ENCODE measurements at places on chromosomes 13 and 19. TPM values are rescaled to one million over a fixed set of nuclear protein-coding genes. Genes with fewer than 3 reads are reported as not detected.
A peak's percentile ranks its signal among the peaks of the same experiment; 100 is the strongest.

DNA sequence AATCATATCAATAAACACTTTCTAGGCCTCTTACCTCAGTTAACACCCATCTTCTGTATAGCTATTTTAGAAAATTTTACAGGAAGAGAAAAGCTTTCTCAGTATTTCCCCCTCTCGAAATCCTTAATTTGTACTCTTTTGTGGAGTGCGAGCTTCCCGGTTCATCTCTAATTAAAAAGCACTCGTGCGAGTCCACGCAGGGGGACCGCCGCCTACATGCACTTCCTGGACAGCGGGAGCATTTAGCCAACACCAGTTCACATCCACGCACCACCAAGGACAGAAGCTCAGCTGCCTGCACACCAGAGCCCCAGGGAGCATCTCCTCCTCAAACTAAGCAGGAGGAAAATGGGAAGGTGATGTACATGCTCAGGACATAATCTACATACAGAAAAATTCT lies 60.0 kb downstream of the RASA3 start:
- no peak for DNase-seq

DNA sequence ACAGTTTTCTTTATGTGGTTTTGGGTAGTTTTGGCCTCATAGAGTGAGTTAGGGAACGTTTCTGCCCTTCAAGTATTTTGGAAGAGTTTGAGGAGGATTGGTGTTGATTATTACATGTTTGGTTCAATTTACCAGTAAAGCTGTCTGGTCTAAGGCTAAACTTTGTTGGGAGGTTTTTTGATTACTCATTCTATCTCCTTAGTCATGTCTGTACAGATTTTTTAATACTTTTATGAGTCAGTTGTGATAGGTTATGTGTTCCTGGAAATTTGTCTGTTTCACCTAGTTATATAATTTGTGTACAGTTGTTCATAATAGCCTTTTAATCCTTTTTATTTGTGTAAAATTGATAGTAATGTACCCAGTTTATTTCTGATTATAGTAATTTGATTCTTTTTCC lies 20.4 kb downstream of the RNF17 start:
- no peak for DNase-seq

GRCh38 chr19:34381399-34382251 lies 16.6 kb downstream of the GPI start:
- no peak for DNase-seq

DNA sequence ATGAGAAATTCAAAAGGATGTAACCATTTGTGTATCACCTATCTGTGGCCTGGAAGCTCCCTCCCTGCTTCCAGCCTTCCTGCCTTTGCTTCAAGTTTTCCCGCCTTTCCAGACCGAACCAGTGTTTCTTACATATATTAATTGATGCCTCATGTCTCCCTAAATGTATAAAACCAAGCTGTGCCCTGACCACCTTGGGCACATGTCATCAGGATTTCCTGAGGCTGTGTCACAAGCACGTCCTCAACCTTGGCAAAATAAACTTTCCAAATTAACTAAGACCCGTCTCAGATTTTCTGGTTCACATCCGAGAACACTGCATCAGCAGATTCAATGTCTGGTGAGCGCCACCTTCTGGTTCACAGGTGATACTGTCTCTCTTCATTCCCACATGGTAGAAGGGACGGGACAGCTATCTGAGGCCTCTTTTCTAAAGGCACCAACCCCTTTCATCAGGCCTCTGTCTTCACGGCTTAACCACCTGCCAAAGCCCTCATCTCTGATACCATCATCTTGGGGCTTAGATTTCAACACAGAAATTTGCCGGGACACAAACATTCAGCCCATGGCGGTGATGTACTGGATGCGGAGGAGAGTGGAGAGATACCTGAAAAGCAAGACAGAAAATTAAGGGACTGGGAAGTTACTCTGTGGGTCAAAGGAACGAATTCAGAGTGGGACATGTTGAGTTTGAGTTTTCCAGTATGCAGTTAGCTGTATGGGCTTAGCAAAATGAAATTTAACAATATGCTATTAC lies 58.7 kb upstream of the PABPC3 start:
- peak; percentile 27 for DNase-seq

DNA sequence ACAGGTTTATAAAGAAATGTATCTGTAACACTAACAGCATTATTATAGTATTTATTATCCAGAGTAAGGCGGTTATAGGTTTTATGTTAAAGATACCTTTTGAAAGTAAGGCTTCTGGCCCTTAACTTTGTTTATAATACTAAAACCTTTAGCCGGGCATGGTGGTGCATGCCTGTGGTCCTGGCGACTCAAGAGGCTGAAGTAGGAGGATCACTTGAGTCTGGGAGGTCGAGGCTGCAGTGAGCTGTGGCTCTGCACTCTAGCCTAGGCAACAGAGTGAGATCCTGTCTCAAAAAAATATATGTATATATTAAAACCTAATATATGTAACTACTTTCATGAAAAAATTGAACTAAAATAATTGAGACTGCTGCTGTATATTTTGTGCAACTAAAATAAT lies 98.7 kb upstream of the KLF5 start:
- no peak for DNase-seq

The GNG7 gene
- 4.2 TPM for total RNA-seq

The WIZ gene
- 30.0 TPM for total RNA-seq

The WDR87 gene
- total RNA-seq = not detected

The IFNL1 gene
- not detected for total RNA-seq

DNA sequence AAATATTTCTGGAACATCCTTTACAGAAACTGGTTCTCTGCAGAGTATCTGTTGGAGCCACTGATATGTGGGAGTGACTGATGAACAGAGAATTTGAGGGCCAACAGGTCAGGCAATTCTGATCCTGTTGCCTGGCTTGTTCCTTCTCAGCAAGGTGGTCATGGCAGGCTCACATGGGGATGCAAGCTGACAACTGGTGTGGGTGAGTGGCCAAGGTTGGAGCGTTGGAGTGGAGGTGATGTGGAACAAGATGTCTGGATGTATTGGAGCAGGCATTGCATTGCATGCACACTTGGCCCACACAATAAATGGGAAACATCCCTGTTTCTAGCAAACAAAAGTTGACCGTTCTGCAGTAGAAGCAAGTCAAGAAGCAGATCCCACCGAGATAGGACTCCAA lies 380.7 kb downstream of the ZNF536 start:
- no peak for DNase-seq

- DNase-seq = no peak
Observed at GRCh38 chr13:59843040-59843439, 320.7 kb downstream of the DIAPH3 start.

GRCh38 chr19:46480415-46480814 lies 9.1 kb upstream of the PNMA8A start:
- no peak for DNase-seq

DNA sequence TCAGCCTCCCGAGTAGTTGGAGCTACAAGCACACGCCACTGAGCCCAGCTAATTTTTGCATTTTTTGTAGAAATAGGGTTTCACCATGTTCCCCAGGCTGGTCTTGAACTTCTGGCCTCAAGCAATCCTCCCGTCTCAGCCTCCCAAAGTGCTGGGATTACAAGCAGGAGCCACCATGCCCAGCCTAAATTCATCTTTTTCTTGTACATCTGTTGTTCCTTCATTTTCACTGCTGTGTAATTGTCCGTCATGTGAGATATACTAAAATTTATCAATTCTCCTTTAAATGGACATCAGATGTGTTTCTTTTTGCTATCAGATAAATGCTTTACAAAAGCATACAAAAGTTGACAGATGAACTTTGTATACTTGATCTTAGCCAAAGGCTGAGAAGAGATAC lies 22.9 kb downstream of the DYRK1B start:
- no peak for DNase-seq

- DNase-seq = no peak
Observed at GRCh38 chr13:79674765-79675515, 194.0 kb downstream of the NDFIP2 start.

DNA sequence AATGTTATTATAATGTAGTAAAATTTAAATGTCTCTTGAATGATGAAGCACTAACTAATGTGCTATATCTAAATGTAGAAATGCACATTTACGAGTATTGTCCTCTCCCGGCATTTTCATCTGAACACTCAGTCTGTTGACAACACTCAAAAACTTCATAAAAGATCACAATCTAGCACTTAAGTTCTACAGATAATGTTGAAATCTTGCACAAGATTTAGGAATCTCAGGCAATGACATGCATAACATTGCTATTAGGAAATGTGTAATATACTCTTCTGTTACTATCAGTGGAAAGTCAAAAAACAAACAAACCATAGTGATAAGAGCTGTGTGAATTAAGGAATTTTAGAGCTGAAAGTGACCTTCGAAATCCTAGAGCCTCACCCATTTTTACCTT lies 37.5 kb upstream of the XPO4 start:
- no peak for DNase-seq

DNA sequence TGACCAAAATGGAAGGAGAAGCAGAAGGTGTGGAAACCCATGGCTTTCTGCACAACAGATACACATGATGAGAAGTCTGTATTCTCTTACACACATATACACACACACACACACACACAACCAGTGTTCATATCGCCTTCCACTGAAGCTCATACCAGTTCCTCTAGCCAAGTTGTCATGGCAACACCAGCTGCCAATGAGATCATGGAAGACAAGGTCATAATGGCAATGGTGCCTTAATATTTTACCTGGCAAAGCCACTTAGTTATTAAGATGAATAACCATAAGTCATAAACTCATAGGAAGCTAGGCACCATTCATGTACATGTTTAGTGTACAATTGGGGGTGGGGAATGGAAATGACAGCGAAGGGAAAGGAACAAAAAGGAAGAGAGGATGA lies 2.6 kb upstream of the DHRS12 start:
- DNase-seq = no peak

The ZNF541 gene
- total RNA-seq = 0.53 TPM

The POLRMT gene
- 103 TPM for total RNA-seq

- DNase-seq = no peak
Observed at GRCh38 chr13:59392328-59392727, 771.4 kb downstream of the DIAPH3 start.

GRCh38 chr13:59755632-59756290 lies 408.0 kb downstream of the DIAPH3 start:
- no peak for DNase-seq

- DNase-seq = no peak
Observed at GRCh38 chr19:29514525-29515232, 11.1 kb upstream of the VSTM2B start.

DNA sequence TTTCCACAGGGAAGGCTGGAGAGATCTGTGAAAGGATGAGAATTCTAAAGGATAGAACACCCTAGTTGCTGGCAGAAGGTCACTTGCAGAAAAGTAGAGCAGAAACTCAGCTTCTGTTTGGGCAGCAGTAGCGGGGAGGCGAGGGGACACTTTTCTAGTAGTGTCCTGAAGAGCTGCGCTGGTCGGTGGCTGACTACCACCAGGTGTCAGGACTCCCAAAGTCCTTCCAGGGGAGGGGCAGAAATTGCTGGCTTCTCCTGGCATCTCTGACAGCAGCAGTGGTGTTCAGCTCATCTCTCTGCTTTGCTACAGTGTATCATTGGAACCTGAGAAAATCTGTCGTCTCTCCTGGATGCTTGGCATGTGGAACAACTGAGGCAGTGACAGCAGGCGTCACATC lies 120.9 kb downstream of the ZDHHC20 start:
- no peak for DNase-seq

The C5AR1 gene
- 4.1 TPM for total RNA-seq

The ZNF799 gene
- 10.1 TPM for total RNA-seq
